ENCODE measurements at places on chromosomes 16 and 17. TPM values are rescaled to one million over a fixed set of nuclear protein-coding genes. Genes with fewer than 3 reads are reported as not detected.

Gene MRM1
- total RNA-seq: 4.9 TPM

Gene SKAP1
- total RNA-seq: not detected

Gene TOP2A
- 96.1 TPM for total RNA-seq

Gene FLOT2
- 66.9 TPM for total RNA-seq

Gene C17orf67
- total RNA-seq: 0.35 TPM

Gene HOXB1
- not detected for total RNA-seq

Gene ZDHHC7
- total RNA-seq: 132 TPM

Gene TEX19
- not detected for total RNA-seq

Gene TMEM235
- total RNA-seq: not detected

Gene HOXB5
- not detected for total RNA-seq

Gene AGRP
- not detected for total RNA-seq
